ENCODE measurements at places on chromosomes 16 and 17.

DNA sequence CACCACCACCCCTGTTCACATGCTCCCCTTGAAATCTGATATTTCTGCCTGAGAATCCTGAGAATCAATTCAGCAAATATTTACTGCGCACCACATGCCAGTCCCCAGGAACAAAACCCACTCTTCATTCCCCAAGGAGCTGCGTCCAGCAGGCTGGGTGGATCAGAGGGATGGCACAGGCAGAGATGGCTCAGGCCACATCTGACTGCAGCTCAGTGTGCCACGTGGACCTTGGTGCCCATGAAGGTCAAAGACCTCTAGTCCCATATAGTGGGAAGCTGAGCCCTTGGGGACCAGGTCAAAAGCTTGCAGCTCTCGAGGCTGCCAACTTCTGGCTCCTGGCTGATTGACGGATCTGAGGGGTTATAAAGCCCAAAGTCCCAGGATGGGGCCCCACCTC lies 31.8 kb downstream of the CD300LF start:
- no peak for DNase-seq

- no peak for DNase-seq
Observed at GRCh38 chr17:75130059-75130631, 1.4 kb downstream of the NT5C start.

- no peak for DNase-seq
Observed at GRCh38 chr17:60049936-60050335, 28.8 kb downstream of the HEATR6 start.

DNA sequence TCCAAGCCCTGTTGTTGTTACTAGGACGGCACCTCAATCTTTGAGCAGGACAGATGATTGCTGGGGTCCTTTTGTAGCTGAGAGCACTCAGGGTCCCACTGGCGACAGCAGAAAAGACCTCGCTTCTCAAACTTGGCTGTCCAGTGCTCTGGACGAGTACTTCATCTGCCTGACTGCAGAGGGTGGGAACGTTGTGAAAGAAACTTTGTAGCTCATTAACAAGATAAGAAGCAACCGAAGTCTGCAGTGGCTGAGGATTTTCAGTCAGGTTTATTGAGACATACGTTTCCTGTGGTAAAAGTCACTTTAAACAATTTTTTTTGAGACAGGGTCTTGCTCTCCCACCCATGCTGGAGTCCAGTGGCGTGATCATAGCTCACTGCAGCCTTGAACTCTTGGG lies 191.7 kb downstream of the PRKCB start:
- DNase-seq, result no peak

DNA sequence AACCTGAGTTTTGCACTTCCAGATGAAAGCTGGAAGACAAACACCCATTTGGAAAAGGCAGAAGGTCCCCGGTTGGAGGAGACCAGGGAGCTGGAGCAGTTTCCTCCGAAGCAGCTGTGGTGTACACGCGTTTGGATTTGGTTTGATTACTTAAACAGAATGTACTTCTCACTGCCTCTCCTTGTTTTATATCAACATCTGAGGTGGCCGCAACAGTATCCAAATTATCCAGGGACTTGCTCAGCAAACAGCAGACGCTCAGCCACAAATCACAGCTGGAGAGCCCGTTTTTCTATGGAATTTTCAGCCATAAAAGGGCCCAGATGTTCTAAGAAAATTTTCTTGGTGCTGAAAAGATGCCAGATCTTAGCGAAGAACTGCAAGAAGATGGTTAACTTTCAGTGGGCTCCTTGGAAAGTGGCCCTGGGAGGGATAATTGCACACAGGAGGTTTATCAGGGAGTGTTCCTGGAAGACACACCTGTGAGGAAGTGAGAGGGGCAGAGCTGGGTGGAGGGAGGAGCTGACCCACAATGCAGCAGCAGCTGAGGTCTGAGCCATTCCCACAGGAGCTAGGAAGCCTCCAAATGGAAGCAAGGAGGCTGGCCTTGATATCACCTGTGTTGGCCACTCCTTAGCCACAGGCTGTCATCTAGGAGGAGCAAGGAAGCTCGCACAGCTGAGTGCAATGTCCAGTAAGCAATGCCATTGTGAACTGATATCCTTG lies 28.9 kb upstream of the CDH5 start:
- DNase-seq, result no peak

DNA sequence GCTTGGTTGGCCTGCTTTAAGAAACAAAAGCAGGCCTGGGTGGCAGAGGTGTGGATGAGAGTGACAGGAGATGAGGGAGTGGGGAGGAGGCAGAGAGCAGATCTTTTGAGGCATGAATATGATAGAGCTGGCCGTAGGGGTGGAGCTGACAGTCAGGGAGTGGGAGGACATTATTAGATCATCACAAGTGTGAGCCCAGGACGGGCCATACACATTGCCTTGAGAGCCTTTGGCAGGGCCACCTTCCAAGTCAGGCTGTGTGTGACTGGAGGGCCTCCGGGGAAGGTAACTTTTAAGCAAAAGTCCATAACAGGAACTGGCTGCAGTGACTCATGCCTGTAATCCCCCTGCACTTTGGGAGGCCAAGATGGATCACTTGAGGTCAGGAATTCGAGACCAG lies 26.3 kb downstream of the GINS3 start:
- no peak for DNase-seq

- no peak for DNase-seq
Observed at GRCh38 chr16:2212362-2213324, 2.0 kb upstream of the BRICD5 start.

DNA sequence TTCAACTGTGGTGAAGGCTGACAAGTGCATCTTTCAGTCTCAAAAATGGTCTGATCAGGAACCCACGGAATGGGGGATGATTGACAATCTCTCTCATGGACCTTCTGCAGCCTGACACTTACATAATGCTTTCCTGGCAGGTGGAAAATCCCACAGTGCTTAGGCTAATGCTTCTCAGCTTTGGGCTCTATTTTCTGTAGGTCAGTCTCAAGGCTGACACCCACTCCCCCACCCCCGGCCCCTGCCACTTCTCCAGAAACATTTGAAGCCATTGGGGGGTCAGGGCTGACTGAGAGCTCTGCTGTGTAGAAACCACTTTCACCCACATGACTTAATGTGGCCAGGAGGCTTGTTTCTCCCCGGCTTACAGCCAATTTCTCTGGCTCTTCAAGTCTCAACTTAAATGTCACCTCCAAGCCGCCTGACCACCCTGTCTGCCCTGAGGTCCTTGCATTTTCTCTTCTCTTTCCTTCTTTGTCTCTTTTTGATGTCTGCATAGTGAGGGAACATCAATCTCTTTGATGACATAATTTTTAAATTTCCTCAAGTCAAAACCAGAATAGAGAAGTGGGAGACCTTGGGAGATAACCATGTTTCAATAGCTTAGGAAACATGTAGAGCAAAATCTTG lies 16.7 kb upstream of the IRF8 start:
- no peak for DNase-seq

GRCh38 chr16:88642881-88643643 lies 4.7 kb downstream of the IL17C start:
- no peak for DNase-seq

DNA sequence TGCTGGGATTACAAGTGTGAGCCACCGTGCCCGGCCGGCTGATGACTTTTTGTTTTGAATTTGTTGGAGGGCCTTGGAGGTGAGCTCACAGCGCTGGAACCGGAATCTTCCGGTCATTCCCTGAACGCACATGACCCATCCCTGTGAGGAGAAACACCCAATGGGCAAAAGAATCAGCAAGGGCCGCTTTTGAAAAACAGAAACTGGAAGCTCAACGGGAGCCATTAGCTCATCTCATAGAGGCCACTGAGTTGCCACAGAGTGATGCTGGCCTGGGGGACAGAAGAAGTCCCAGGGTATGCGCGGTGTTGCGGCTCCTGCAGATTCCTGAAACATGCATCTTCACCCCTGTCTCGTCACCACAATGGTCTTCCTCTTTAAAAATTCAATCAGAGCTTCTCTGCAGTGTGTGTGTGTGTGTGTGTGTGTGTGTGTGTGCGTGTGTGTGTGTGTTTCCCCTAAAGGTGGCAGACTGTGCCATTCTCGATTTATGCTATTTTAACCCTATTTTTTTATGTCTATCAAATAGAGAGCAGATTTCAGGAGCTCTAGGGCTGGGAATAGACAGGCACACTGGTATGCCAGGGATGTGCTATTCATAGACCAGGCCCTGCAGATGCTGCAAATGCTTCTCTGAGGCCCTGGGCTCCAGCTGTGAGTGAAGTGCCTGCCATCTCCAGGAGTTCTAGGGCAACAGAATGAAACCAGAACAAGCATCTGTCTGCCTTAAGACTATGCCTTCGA lies 68.3 kb downstream of the MARCHF10 start:
- no peak for DNase-seq

- DNase-seq, result no peak
Observed at GRCh38 chr16:50553182-50553710, 5.0 kb downstream of the NKD1 start.

- no peak for DNase-seq
Observed at GRCh38 chr17:64038331-64039105, 18.1 kb upstream of the ICAM2 start.

GRCh38 chr16:28019218-28019617 lies 44.3 kb downstream of the GSG1L start:
- DNase-seq, result no peak

GRCh38 chr16:51761001-51761400 lies 609.9 kb upstream of the SALL1 start:
- no peak for DNase-seq
